Stimulated activated CD8-positive, alpha-beta memory T cell treated with anti-CD3 and anti-CD28 coated beads, Interleukin-4, amount 100 ng/mL, for 24 hours (primary cell): ENCODE measurements at places on chromosomes 2 and 18.

- no peak for DNase-seq
These were observed 131.4 kb downstream of the MSH2 start for GRCh38 chr2:47534179-47534919.

DNA sequence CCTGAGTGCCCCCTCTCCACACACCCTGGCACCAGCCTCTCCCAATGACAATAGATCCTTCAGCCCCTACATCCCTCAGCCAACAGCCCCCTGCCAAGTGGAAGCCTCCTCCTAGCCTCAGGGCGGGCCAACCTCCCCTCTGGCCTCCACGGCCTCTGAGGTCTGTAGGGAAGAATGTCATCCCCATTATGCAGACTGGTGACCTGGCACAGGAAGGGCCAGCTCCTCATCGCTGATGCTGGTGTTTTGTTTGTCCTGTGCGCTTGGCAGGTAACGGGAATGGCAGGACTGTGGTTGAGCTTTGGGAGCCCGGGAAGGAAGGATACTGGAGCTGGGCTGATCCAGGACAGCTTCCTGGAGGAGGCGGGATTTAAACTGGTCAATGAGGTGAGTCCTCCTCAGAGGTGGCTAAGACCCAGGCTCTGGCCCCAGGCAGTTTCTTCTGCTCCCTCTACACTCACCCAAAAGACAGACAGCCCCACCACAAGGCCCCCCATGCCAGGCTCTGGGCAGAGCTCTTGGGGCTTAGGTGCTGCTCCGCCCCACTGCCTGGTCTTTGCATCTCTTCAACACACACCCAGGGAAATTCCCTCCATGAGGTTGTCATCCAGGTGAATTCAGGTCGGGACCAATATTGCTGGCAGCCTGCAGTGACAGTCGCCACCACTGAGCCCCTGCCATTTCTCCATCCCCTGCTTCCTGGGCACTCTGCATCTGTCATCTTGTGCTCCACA, 75.2 kb upstream of the SMAD7 start:
- DNase-seq = no peak

DNA sequence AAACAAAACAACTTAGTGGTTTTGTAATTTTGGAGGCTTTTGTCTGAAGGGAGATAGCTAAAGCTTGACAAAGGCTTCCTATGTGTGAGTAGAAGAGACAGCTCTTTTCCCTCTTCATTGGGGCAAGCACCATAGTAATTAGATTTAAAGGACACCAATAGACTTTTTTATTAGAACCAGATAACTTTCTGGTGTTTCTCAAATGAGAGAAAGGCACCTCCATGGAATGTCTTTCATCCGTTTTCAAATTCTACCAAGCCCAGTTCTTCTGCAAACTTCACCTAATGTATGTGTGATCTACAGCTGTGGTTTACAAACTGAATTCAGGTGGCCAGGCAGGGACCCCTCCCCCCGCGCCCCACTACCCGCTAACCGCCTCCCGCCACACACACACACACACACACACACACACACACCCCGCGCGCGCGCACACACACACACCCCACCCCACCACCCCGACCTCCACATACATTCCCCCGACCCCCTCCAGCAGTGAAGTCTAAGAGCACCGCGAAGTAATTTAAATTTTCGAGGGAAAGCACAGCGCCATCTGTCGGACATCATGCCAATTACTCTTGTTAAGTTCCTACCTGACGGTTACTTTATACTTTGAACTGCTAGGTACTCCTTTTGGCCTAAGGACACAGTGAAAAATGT, 31.6 kb upstream of the PPP1R1C start:
- peak; percentile 41 for DNase-seq

GRCh38 chr2:232275670-232276069, 102.9 kb upstream of the ALPP start:
- DNase-seq = no peak

GRCh38 chr18:10544093-10544748, 18.4 kb downstream of the NAPG start:
- DNase-seq = no peak

DNA sequence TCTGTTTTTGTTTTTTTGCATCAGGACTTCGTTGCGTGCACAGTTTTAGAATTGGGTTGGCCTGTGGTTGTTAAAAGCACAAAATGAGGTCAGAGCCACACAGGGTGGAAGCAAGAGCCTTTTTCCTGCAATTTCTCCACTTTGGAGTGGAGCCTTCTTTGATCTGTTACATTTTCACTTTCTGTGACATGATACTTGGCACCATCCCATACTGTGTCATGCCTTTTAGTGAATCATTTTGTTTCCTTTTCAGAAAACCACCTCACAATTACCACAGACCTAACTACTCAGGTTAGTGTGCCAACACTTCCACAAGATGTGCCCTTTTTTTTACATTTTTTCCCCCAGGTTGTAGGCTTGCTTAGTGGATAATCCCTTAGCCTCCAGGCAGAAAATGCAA, 32.5 kb downstream of the MERTK start:
- DNase-seq = no peak

GRCh38 chr2:221465776-221466175, 106.3 kb downstream of the EPHA4 start:
- peak; percentile 1 for DNase-seq

DNA sequence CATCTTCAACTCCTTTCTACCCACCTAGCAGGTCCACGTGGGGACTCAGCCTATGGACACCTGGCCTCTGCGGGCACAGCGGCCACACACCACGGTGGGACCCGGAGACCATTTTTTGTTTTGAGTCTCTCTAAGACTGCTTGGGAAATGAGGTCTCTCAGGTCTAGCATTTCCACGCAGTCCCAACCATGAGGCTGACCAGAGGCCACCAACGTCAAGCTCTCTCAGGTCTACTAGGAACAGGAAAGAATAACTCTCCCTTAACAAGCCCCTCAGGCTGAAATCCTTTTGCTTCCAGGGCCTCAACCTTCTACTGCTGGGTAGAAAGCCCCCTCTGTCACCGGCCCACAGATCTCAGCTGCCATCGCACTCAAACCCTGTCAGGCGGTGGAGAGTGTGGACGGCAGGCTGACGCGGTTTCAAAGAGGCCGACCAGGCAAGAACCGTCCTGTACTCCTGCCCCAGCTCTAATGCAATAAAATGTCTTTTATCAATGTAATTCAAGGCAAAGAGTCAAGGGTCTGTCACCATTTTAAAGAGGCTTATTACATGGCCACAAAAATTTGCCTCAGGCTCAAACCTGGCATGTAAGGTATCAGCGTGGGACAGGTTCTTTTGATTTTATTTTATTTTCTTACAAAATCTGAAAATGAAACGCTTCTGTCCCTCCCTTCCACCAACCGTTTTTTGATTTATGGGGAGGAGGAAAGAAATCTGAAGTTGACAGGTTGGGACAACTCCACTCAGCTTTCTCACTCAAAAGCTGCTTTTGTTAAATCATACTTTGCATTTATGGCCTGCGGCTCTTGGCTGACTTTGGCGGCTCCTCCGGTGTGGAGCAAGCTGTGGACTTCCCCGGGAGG, 74.0 kb downstream of the BCL11A start:
- no peak for DNase-seq

DNA sequence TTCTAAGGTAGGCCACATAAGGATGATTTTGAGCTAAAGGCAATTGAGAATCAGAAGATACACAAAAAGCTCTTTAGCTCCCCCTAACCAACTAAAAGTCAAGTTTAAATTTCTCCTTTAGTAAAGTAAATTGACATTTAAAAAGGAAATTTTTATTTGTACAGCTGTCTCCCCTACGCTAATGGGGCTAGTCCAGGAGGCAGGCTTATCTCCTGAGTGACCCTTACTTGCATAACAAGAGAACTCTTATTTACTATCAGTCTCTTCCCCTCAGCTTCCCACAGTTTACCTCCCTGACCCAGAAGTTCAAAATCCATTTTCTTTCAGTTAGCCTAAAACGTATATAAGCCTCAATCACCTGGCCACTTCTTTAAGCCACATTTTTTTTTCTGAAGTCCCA, 1002.8 kb upstream of the NRXN1 start:
- no peak for DNase-seq

- DNase-seq = peak; percentile 19
These were observed 52.5 kb downstream of the SETBP1 start for GRCh38 chr18:44733069-44733753.

GRCh38 chr18:48573632-48574283, 34.9 kb downstream of the CTIF start:
- DNase-seq = no peak

- DNase-seq = no peak
These were observed 200.0 kb upstream of the NCKAP5 start for GRCh38 chr2:133768256-133768655.

DNA sequence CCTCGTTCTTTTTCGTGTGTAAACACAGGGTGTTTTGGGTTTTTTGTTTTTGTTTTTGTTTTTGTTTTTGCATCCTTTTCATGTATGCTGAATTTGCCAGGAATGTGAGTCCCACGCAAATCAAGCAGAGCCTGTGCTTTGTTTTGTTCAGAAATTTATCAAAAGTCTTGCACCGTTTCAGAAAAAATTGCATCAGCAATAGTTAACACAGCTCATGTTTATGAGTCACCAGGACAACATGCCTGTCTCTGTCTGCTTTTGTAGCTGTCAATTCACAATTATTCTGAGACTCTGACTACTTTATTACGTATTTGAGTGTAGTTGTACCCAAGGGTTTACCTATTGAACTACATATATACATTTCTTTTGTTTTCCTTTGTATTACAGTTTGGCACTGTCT, 38.3 kb downstream of the MRPL44 start:
- DNase-seq = no peak

DNA sequence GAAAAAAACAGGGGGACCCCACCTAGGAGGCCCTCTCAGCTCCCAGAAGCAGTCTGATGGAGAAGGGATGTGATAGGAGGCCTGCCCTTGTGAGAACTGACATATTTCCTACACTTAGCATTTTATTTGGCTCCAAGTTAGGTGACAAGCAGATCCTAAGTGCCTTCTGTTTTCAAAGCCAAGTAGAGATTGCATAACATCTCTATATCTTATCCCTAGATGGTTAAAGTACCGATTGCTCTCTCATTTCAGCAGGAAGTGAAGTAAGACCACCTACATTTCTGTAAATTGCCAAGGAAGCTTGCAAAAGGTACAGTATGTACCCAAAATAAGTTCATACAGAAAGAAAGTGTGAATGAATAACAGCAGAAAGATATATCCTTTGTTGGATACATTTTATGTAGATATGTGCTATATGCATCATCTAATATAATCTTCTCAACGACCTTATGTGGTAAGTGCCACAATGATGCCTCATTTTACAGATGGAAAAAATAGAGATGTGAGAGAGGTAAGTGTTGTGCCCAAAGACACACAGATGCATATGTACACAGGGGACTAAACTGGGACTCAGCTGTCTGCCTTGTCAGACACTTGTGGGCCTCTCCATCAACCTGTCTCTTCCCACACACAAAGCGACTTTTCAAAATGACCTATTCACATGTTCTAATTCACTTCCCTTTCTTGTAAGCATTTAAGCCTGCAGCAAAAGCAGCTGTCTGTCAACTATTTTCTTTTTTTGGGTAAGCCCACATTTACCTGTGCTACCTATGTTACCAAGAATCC, 38.9 kb downstream of the DHRS9 start:
- DNase-seq = no peak

DNA sequence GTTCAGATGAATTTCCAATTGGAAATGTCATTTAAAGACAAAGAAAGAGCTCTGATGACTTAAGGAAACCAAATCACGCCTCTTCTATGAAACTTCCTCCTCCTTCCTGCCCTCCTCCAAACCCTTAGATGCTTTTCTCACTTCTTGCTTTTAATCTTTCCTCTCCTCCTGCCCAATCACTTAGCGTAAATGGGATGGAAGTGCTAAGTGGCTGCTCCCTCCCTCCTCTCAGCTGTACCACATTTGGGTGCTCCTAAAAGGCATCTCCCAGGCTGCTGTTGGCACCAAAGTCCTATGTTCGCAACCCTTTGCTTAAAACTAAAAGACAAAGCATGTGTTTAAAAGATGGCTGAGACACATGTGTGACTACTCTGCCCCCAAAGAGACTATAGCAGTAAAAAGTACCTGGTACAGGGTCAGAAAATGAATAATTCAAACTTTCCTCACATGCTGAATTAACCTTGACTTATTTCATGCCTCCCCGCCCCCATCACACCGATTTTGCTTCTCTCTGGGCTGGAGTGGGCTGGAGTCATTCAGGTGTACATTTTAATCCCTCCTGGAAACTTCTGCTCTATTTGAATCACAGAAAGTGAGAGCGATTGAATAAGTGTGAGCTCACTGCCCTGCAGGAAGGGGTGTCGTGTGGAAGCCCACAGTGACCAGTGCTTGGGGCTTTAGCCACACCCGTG, 59.2 kb upstream of the KLF7 start:
- DNase-seq = peak; percentile 26

GRCh38 chr2:190328573-190329147, 9.0 kb upstream of the HIBCH start:
- DNase-seq = no peak

DNA sequence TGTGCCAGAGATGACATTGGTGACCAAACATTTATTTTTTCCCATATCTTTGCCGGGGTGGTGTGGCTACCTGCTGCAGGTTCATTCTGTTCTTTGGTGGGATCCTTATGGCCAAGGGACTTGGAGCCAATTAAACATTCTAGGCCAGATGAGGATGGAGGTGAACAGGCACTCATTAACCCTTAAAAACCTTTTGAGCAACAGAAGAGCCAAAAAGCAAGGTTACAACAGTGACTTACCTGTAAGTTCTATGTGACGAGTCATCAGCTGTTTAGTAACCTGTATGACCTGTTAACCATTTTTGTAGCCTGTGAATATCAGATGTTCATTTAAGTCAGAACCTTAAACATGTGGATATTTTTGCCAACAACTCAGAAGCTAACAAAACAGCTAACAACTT, 105.6 kb downstream of the XRCC5 start:
- DNase-seq = no peak

DNA sequence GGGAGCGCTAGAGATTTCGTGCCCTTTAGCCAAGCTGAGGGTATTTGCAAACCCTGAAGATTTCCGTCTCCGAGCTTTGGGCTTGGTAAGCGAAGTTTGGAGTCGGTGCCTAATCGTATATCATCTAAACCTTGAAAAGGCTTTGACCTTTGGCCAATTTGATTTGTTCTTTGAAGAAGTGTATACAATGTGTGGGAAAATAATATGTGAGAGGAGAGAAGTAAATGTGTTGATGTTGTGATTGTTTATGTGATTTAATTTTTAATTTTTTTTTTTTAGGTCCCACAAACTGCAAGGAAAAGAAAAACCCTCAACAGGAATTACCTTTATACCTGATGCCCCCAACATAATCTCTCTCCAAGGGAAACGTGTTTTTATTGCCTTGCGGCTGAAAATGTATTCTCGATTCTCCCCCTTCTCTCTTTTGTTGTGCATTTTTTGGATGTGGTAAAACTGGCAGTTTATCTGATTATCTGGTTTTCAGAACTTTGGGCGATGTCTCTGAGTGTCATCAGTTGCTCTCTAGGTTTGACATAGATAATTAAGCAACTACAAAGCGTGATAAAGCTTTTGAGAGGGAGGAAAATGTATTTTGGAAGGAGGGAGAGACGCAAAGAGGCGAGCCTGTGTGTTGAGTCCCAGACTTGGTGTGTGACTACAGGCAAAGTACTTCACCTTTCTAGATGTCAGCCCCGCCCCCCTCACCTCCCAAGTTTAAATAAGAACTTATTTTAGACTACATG, 912 bp upstream of the FBXO11 start:
- no peak for DNase-seq
